ENCODE measurements at places on chromosomes 5 and 9.

DNA sequence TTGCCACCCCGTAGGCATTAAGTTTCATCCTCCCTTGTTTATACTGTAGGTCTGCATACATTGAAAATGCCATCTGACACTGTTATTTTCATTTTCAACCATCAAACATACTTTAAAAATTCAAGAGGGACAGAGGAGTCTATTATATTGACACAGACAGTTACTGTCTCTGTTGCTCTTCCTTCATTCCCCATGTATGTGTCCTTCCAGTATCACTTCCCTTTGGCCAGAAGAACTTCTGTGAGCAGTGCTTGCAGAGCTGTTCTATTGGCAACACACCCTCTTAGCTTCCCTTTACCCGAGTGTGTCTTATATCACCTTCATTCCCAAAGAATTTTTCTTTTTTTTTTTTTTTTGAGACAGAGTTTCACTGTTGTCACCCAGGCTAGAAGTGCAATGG lies 42.8 kb downstream of the RASGEF1C start:
- DNase-seq: no peak

GRCh38 chr9:8491563-8491962 lies 692.0 kb upstream of the DMAC1 start:
- no peak for DNase-seq

DNA sequence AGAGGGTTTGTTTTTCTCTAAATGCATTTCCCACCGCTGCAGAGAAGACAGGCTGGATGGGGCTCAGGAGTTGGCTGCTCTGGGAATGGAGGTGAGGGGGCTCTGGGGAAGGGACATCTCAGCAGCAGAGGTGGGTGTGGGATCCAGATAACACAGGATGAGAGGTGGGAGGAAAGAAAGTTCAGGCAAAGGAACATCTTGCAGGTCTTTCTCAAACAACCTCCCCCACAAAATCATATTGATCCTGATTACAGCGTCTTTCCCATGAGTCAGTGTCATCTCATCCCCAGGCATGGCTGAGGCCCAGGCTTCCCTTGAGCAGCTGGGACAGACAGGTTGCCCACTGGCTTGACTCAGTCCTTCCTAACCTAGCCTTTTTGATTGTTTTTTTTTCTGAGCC lies 11.3 kb upstream of the ACSL6 start:
- no peak for DNase-seq

DNA sequence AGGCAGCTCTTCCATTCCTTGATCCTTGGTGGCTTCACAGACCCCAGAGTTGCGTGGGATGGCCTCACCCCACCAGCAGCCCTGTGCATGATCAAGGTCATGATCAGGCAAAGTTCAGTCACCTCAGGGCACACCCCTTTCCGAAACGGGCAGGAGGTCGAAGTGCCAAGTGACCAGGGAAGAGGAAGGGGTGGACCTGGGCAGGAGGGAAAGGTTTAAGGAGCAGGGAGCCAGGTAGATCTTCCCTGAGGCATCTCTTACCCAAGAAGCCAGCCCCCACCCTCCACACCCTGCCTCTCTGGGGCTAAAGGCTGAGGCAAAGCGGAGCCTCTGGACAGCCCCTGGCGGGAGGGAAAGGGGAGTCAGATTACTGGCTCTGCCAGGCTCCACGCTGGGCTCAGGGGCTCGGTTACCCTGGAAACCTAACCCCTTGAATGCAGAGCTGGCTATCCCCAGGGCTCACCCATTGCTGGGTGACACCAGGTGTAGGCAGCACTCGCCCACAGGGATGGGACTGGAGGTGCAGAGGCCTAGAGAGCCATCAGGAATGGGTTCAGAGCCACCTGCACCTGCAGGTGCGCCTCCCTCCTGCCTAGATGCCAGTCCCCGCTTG lies 3.6 kb downstream of the MGAT4B start:
- no peak for DNase-seq

- no peak for DNase-seq
Measured at GRCh38 chr9:115111874-115112273, 6.1 kb downstream of the TNC start.

DNA sequence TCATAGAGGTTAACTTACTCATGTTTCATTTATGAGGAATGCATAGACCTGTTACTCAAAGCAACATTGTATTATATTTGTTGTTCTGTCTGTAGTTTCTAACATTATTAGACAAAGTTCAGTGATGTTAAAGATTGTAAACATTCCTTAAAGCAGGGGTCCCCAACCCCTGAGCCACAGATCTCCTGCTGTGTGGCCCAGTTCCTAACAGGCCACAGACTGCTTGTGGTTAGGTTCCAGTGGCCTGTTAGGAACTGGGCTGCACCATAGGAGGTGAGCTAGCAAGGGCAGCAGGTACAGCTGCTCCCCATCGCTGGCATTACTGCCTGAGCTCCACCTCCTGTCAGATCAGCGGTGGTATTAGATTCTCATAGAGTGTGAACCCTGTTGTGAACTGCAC lies 181.1 kb downstream of the KDM4C start:
- no peak for DNase-seq

- no peak for DNase-seq
Measured at GRCh38 chr5:14165375-14166106, 22.4 kb downstream of the TRIO start.

- DNase-seq: no peak
Measured at GRCh38 chr5:167657016-167657415, 634.4 kb upstream of the WWC1 start.

DNA sequence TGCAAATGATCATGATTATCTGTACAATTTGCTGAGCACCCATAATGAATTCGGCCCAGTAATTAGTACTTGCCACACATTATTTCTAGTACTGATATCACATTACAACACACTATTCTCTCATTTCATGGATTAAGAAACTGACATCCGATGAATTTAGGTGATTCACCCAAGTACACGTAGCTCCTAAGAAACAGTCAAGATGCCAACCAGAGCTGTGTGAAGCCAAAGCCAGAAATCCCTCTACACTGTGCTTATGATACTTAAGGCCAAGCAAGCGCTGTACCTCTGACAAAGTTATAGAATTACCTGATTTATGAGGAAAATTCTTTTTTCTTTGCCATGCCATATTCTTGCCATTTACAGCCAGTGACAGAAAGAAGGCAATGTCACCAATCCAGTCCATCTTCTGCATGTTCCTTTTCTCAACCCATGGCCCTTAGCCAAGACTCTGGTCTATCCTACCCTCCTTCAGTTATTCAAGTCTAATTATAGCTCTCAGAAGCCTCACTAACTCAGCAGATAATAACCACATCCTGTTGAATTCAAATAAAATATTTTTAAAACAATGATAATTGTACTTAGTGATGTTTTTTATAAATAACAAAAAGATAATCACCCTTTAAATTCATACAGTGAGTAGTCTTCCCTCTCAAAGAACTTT lies 74.3 kb upstream of the PTGER4 start:
- DNase-seq: no peak

DNA sequence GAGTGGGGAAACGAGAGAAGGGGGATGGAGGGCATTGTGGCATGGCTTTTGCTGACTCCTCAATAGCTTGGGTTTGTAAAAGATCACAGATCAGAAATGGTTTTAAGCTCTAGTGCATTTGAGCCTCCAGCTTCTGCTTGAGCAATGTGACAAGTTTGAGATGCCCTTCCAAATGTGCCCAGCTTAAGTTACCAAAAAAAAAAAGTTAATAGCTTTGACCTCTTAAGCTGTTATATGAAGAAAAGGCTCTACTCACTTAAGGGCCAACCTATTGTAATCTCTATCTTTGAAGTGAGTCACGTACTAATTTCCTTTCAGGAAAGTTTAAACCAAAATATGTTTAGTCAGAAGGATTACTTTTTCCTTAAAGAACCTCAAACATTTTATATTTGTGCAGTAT lies 428.8 kb upstream of the ACTBL2 start:
- no peak for DNase-seq

DNA sequence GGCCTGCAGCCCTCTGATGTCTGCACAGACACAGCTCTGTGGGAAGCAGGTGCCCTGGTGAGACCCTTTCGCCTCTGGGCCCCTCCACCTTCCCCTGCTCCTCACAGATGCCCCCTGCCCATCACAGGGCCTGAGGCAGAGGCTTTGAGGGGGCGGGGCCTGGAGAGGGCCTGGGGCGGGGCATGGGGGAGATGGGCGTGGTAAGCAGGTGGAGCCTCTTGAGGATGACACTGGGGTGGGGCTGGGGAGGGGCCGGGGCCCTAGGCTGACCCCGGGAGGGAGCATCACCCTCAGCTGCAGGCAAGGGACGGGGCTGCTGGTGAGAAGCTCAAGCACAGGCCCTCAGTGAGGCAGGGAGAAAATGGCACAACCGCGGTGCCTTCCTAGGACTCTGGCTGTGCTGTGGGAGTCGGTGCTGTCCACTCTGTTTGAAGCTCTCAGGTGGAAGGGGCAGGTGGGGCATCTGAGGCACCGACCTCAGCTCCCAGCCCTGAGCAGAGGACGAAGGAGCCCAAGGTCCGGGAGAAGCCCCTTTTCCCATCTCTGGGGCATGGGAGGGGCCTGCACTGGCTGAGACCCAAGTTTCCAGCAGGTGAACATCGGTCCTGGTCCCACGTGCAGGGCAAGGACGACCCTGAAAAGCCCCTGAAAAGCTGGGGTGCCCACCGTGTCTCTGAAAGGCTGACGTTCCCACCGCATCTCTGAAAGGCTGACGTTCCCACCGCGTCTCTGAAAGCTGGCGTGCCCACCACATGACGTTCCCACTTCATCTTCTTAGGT lies 17.5 kb upstream of the SLC9A3 start:
- no peak for DNase-seq

- DNase-seq: peak; percentile 67
Measured at GRCh38 chr9:85527331-85528020, 214.3 kb downstream of the AGTPBP1 start.

- DNase-seq: no peak
Measured at GRCh38 chr5:116084287-116084691, 536 bp upstream of the COMMD10 start.

GRCh38 chr9:6356441-6356840 lies 28.3 kb downstream of the TPD52L3 start:
- DNase-seq: no peak

DNA sequence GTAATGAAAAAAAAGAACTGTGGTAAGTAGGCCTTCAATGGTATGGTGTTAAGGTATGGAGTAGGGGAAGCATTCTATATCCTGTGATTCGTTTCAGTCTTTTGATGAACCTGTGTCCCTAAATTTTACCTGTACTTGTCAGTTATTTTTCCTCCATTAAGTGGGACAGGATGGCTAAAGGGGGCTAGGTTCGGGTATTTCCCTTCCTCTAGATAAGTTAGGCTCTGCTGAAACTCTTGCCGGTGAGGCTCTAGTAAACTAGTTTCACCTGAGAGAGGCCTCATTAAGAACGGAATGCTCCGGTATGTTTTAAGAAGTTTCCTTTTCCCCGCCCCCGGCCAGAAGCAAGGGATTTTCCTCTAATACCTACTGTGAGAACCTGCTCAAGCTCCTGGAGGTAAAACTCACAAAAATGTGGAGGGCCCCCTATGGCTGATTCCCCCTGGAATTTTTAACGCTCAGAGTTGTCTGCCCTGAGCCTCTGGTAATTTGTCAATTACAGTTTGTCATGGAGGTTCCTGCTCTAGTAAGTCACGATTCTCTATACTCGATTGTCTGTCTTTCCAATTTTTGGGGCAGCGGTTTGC lies 87.7 kb downstream of the MACIR start:
- no peak for DNase-seq

GRCh38 chr5:111968459-111968858 lies 211.5 kb upstream of the NREP start:
- no peak for DNase-seq

- DNase-seq: no peak
Measured at GRCh38 chr5:1765141-1765879, 34.3 kb downstream of the MRPL36 start.

DNA sequence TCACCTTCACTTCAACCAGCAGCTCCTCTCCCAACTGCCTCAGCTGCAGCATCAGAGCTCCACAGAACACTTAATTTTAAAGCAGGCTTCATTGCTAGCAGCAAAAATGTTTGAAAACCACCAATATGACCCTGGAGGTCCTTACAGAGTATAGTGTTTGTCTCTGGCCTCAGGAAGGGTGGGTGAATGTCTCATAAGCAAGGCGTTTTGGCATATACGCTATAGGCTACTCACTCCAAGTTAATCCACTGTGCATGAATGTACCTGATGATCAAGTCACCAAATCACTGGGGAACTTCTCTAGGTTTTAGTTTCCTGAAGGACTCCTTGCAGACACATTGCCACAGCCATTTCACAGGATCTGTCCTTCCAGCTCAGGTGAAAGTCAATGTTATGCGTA lies 125.3 kb downstream of the GABBR2 start:
- DNase-seq: no peak

DNA sequence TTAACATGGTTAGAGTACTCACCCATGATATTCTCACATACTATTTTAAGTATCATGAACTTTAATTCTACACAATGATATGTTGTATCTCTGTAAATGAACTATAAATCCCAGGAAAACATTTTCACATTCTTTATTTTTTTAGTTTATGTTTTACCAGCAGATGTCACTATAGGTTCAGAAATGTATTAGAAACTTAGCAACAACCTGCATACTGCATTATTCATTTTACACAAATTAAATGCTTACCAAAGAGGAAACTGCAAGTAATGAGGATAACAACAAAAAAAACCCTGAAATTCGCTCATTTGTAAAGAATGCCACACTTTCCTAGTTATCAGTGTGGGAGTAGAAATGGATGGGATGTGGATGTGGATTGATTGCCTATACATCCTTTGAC lies 217.5 kb upstream of the OTULINL start:
- DNase-seq: no peak

- DNase-seq: no peak
Measured at GRCh38 chr9:10048994-10049393, 563.8 kb downstream of the PTPRD start.

GRCh38 chr9:11933926-11934325 lies 759.3 kb upstream of the TYRP1 start:
- no peak for DNase-seq

DNA sequence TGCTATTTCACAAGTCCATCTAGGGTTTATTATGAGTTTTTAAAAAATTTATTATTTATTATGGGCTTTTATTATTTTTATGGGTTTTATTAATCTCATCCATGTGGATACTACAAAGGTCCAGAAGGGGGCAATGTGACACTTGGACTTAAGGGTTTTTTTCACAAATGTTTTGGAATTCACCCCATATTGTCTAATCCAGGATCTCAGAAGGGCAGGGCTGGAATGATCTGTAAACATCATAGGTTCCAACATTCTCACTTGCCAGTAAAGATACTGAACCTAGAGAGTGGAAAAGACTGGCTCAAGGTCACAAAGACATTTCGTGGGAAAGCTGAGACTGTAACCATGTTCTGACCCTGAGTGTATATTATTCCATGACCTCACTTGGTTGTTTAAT lies 35.6 kb downstream of the NIM1K start:
- DNase-seq: no peak

Measured in amygdala (tissue), 56 donors.